Breast epithelium (tissue), 4 donors: ENCODE measurements at places on chromosomes 2 and 18.
A peak's percentile ranks its signal among the peaks of the same experiment; 100 is the strongest.

DNA sequence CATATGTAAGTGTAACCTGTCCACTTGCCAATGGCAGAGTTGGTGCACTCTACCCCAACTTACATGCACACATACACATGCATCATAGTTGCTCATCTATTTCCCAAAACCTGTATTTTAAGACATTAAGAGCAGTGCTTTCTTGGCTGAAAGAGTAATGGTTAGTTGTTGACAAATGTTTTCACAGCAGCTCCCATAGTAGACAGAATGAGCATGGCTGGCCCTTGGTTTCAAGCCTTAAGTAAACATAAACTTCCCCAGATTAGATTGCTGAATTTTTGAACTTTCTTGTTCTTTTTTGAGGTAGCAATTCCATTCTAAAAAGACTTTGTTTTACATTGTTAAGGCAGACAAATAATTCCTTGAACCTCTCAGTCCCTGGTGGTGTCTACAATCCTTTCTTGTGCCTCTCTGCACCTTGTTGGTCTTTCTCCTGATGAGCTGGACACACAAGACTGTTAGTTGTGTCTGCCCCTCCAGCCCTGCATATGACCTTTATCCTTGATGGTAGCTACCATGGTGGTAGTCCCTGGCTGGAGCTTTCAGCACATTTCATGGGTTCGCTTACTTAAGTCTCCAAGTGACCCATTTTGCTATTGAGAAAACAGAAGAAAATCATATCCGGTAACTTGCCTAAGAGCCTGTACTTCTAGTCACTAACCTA lies 580.1 kb upstream of the ID2 start:
- no peak for DNase-seq

- no peak for DNase-seq
These were observed 175.5 kb upstream of the FOSL2 start for GRCh38 chr2:28217042-28217740.

DNA sequence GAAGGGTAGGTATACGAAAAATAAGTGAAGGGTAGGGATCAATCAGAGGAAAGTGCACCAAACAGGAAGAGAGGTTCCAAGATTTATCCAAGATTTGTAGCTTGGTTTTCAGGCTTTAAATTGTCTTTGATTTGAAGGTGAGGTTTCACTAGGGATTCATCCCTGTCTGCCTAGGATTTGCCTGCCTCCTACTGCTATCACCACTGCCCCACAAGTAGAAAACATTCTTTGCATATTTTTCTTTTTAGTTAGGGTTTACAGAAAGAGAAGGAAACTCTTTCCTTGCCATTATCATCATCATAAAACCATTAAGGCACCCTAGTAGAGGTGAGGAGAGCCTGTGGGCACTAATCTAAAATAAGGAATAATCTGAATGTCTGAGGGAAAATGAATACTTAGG lies 45.8 kb upstream of the TANC1 start:
- DNase-seq, result no peak

- no peak for DNase-seq
These were observed 441.2 kb upstream of the DSEL start for GRCh38 chr18:67957684-67958083.

GRCh38 chr18:58632552-58632951 lies 3.7 kb upstream of the ALPK2 start:
- DNase-seq, result no peak

DNA sequence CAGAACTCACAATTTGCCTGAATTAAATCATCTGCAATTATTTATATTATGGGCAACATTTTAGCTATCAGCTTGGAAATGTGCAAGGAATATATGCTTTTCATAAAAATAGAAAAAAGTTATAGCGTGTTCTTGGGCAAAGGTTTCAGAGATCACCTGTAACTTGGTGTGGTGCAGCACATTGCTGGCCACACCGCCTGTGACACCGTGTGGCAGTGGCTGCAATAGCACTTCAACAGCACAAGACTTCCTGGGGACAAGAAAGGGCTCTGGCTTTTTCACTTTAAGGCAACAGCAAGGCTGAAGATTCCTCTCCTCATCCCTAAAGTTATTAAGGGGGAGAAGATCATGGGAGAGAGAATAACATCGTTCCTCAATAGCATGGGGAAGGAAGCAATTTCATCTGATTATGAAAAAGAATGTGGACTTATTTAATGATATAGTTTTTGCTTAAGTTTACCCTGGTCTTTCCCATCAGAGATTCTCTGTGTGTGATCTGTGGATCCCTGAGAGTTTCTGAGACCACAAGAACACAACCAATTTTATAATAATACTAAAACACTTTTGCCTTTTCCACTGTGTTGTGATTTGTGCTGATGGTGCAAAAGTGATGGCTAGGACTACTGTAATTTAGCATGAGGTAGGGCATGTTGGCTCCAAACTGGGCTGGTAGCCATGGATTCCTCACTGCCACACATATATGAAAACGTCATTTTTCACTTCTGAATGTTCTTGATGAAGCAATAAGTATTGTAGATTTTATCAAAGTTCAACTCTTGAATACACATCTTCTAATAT lies 15.0 kb upstream of the SERPINB3 start:
- DNase-seq, result no peak

- no peak for DNase-seq
These were observed 337.8 kb upstream of the CDH2 start for GRCh38 chr18:28514699-28515098.

GRCh38 chr2:102442967-102443828 lies 20.2 kb downstream of the IL18RAP start:
- no peak for DNase-seq

GRCh38 chr2:156719036-156719435 lies 282.9 kb downstream of the GPD2 start:
- DNase-seq, result no peak

DNA sequence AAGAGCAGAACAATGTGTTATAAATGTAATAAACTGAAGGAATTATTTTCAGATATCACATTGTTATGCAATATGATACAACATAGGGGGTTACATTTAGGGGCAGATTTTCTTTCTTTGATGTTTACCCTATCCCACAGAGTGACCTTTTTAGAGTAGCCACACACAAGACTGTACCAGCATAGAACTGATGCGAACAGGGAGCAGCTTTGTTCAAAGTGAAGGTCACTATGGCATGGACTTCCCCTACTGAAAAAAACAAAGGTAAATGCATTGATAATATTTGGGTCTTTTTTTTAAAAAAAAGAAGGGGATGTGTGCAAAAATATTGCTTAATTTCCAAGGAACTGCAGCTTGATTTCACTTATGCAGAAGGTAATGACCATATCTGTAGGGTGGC lies 1354.9 kb downstream of the SUCLG1 start:
- DNase-seq, result no peak

DNA sequence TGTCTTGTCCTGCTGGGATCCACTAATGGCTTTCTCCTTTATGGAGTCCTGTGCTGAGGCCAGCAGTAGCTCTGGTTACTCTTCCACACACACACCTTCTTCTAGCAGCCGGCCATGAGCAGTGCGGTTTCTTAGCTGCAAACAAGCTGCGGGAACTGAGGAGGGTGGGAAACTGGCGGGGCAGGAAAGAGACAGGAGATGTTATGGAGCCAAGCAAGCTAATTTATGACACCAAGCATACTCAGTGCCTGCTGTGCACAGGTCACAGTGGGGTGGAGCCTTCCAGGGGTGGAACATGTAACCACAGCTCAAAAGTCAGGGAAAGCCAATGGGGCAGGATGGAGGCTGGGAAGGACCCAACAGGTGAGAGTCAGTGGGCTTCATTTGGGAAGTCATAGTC lies 180.8 kb downstream of the FAM210A start:
- DNase-seq, result no peak

DNA sequence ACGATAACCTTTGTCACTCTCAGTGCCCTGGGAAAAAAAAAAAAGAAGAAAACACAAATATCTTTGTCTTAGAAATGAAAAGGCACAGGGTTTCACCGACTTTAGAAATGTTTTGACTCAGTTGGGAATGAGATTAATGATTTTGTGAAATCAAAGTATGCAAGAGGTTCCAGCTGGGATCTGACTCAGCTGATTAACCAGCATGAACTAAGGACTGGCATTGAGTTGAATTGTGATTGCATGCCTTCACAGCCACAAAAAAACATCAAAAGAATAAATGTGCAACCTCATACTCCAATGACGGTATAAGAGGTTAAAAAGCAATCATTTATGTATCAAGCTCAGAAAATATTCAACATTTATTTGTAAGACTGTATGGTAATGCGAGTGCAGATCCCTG lies 566.6 kb upstream of the DSEL start:
- no peak for DNase-seq

DNA sequence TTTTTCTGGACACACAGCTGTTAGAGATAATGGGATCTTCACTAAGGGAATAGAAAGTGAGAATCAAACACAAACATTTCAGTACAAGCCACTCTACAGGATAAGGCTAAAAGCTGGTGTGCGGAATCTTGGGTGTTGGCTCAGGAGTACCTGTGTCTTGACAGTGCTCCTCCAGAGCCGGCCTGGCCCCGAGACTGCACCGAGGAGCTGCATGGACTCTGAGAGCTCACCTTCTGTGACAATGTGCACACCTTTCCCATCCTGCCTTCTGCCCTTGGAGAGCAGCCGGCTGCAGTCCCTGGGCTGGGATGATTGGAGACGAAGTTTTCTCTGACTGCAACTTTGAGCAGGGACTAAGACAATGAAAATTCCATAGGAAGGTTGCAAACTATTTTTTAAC lies 89.1 kb downstream of the TMEM182 start:
- no peak for DNase-seq

DNA sequence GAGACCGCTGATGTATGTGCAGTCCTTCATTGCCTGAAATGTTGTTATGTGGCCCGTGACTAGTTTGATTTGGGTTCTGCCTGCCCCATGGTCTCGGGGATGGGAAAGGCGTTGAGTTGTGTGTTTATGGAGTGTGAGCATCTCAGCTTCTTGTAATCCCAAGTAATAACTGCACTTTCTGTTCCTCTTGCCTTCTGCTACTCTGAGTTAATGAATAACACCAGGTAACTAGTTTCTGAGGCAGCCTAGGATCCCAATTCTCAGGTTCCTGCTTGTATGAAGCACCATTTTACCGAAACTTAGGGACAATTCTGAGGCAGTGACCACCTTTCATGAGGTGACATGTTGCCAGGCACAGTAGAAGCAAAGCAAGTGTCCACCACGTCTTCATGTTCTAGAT lies 170.0 kb downstream of the ALK start:
- DNase-seq, result no peak

GRCh38 chr2:25819597-25820039 lies 58.7 kb downstream of the ASXL2 start:
- no peak for DNase-seq

GRCh38 chr2:129731907-129732629 lies 247.4 kb upstream of the RAB6C start:
- DNase-seq, result peak; percentile 9

DNA sequence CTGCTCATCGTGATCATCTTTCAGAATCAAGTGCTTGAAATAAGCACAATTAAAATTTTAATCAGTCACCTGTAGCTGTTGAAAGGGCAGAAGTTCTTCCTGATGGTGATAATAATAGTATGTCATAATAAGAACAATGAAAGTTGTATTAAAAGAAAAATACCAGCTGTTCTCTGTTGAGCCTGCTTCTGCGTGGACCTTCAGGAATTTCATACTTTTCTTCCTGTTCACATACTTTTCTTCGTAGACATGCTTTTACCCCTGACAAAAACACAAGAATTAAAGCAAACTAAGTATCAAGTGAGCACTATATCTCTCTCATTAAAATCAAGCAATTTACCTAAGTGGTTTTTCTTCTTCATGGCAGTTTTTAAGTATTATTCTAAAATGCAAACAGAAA lies 79.2 kb downstream of the BARD1 start:
- no peak for DNase-seq

DNA sequence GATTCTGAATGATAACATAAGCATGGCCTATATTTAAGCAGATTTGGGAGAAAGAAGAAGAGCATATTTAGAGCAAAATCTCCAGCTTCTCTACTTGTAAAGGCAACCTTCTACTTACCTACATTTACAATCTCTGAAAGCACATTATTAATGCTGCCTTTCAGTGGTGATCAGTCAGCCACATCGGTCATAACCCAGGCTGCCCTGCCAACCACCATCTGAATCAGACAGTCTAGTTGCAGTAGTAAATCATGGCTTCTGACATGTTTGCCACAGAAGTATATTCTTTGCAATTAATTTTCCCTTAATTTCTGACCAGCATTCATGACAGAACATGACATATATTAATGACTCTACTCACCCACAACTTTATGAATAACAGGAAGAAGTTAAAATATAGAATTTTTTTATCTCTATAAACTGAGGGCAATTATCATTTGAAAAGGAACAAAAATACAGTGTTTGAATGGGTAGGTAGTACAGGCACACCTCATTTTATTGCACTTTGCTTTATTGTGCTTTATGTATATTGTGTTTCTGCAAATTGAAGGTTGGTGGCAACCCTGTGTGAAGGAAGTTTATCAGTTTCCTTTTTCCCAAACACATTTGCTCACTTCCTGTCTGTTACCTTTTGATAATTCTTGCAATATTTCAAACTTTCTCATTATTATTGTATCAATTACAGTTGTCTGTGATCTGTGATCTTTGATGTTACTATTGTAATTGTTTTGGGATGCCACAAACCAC lies 531.6 kb upstream of the CHAC2 start:
- no peak for DNase-seq

- no peak for DNase-seq
These were observed 131.5 kb upstream of the STON1 start for GRCh38 chr2:48398285-48399002.

GRCh38 chr18:6784046-6784445 lies 54.5 kb downstream of the ARHGAP28 start:
- DNase-seq, result no peak

- DNase-seq, result no peak
These were observed 413.7 kb upstream of the RGPD4 start for GRCh38 chr2:107412981-107413380.

GRCh38 chr2:176158855-176159662 lies 2.0 kb downstream of the HOXD3 start:
- no peak for DNase-seq

- peak; percentile 37 for DNase-seq
These were observed 91.6 kb upstream of the CTDP1 start for GRCh38 chr18:79587779-79588635.

- DNase-seq, result no peak
These were observed 24.6 kb upstream of the B3GNT7 start for GRCh38 chr2:231370749-231371429.

DNA sequence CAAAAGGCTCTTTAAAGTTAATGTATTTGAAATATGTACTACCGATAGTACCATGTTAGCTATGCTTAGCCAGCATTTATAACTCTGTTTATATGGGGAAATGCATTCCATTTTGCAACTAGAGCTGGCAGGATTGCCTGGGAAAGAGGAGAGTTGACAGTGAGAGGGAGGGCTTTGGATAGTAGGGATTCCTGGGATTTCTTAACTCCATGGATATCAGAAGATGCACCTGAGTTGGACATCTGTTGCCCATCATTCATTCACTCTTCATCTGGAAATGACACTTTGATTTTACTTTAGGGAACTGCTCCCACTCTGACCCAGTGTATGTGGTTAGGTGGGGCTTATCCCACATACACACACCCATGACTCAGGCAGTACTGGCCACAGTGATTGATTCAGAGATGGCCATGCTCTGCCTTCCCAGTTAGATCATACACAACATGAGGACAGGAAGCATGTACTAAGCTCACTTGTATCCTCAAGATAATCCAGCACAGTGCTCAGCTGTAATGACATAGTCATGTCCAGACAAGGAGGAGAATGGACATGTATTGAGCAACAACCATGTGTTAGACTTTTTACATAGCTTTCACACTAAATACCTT lies 248.8 kb downstream of the MREG start:
- no peak for DNase-seq
